ENCODE measurements at places on chromosomes 2 and 18. TPM values are rescaled to one million over a fixed set of nuclear protein-coding genes. Genes with fewer than 3 reads are reported as not detected.

- DNase-seq: peak; percentile 24
These were observed 403 bp downstream of the TMEM127 start for GRCh38 chr2:96265349-96265839.

DNA sequence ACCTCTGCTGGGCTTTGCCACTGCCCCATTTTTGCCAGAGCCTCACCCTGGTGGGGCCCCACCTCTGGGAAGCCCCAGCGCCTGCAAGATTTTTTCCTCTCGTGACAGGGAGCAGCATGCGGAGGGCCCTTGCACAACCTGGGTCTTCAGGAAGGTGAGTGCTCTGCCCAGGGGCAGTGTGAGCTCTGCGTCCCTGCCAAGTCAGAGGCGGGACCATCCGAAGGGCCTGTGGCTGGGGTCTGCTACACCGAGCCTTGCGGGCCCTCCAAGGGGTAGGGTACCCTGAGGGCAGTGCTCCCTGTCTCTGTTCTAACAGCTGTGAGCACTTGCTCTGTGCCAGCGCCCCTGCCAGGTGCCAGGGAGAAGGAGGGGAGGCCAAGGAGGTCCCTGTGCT is 5.8 kb upstream of the ODC1 start:
- DNase-seq: no peak

METTL5 gene
- 44.4 TPM for total RNA-seq

- DNase-seq: no peak
These were observed 258.3 kb downstream of the PRKCE start for GRCh38 chr2:45909677-45910191.

REG1A gene
- not detected for total RNA-seq

CTLA4 gene
- total RNA-seq: 18.4 TPM

DNA sequence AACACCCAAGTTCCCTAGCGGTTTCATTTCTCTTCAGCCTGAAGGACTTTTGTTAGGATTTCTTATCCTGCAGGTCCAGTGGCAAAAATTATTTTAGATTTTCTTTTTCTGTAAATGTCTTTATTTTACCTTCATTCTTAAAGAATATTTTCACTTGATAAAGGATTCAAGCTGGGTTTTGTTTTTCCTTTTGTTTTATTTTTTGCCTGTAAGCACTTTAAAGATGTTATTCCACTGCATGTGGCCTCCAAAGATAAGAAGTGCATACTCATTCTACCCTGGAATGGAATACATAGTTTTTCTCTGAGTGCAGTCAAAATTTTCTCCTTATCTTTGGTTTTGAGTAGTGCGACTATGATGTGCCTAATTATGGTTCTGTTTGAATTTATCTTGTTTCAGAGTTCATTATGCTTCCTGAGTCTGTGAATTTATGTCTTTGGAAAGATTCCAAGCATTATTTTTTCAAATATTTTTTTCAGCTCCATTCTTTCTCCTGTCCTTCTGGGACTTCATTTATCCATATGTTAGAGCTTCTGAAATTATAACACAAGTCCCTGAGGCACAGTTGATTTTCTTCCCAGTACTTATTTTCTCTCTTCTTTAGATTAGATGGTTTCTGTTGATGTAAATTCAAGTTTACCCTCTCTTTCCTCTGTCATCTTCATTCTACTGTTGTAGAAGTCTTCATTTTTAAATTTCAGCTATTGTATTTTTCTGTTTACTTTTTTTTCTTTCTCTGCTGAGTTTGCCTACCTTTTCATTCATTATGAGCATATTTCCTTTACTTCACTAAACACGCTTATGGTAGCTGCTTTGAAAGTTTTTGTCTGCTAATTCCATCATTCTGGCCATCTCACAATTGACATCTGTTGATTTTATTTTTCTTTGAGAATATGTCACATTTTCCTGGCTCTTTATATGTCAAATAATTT is 69.6 kb downstream of the MAPRE2 start:
- no peak for DNase-seq

- DNase-seq: peak; percentile 68
These were observed 73.8 kb downstream of the MAP3K20 start for GRCh38 chr2:173149491-173149890.

DNA sequence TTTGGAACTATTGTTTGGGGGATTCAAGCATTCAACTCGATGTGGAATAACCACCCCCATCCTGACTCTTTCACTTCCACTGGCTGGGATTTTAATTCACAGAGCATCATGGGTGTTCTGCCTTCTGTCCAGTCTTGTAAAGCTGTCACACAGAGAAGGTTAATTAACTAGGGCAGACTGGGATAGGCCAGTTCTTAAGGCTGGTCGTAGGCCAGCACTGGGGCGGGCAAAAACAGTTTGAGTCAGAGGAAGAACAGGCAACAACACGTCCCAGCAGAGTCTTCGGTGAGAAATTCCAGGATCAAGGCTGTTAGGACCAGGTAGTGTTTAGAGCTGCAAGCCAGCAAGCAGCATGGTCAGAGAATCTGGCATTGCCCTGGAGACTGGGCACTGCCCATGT is 4.0 kb upstream of the RNF152 start:
- no peak for DNase-seq

GRCh38 chr18:75475228-75475627 is 47.7 kb upstream of the SMIM21 start:
- no peak for DNase-seq

CDH7 gene
- total RNA-seq: not detected

GRCh38 chr2:13884291-13884976 is 748.1 kb upstream of the LRATD1 start:
- DNase-seq: no peak

GRCh38 chr2:66578054-66578686 is 143.2 kb downstream of the MEIS1 start:
- DNase-seq: no peak

GRCh38 chr2:181851726-181852125 is 39.8 kb upstream of the ITPRID2 start:
- no peak for DNase-seq

CD207 gene
- total RNA-seq: not detected

- DNase-seq: no peak
These were observed 9.5 kb downstream of the DIPK1C start for GRCh38 chr18:74447404-74448152.

DNA sequence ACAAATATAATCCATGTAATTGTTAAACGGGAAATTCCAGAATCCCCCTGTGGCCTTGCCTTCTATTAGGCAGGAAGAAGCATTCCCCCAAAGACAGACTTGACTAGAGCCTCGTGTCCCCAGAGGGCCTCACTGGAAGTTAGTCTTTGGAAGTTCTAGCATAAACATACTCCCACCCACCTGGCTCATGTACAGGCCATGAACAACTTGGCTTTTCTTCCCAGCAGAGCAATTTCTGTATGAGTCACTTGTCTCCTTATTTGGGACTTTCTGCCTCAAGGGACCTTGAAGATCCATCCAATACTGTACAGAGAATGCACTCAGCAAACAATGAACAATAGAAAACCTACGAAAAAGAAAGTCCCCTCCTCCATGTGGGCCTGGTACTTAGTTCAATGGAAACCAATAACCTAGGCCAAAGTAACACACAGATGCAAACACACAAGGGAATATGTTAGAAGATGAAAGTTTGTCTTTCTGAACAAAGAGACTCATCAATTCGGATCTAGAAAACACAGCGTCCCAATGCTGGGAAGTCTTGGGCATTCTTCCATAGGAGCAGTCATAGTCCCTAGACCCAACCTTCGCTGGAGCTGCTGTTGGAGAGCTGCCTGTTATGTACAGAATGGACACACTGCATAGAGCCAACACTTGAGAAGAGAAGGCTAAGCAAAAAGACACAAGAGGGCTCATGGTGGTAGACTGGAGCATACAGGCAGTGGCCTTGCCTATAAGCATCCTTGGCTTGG is 303.5 kb downstream of the HRH4 start:
- DNase-seq: no peak

- DNase-seq: peak; percentile 77
These were observed 34.9 kb downstream of the RAB10 start for GRCh38 chr2:26068602-26069298.

DNA sequence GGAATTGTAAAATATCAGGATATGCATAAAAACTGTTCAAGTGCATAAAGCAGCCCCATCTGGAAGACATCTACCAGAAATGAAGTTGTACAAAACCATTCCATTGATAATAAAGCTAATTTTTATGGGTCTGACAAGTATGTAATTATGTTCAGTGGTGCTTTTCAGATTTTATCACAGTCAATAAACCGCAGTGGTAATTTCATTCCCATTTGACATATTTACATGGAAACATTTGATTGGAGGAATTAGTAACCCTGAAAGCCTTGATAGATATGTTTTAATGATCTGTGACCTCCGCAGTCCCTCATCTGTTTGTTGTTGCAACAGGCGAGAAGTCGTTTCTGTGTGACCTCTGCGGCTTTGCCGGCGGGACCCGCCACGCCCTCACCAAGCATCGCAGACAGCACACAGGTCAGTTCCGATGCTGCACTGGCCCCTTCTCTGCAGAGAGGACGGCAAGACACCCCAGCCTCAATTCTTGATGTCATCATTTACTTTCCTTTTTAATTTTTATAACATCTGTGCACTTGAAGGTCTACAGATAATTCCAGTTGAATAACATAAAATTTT is 283.1 kb downstream of the ZNF407 start:
- no peak for DNase-seq
